ENCODE measurements at places on chromosomes 5 and 9. TPM values are rescaled to one million over a fixed set of nuclear protein-coding genes. Genes with fewer than 3 reads are reported as not detected.

Gene SLC4A9
- not detected for total RNA-seq

DNA sequence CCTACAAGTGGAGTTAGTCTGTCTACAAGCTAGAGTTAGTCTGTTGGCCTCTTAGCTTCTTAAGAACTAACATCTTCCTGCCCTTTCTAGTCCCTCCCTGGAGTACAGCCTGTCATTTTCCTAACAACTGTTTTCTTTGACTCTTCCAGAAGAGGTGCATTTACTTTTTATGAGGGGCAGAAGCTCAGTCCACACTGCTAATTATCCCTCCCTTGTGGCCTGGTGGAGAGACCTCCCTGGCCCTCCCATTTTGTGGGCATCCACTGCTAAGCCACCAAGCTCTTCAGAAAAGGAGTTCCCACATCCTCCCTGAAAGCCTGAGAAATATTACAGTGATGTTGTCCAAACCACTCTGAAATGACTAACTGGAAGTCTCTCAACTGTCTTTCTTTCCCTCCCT, 8.0 kb downstream of the MAP1B start:
- no peak for DNase-seq

GRCh38 chr9:131276094-131276888, at the start of gene FAM78A:
Gene FAM78A, minus strand, starts transcription at chr9:131276510. Its CDS starts 331 bp downstream, at chr9:131276179.
- no peak for DNase-seq

GRCh38 chr9:95206143-95206542, 111.4 kb downstream of the FANCC start:
- no peak for DNase-seq

DNA sequence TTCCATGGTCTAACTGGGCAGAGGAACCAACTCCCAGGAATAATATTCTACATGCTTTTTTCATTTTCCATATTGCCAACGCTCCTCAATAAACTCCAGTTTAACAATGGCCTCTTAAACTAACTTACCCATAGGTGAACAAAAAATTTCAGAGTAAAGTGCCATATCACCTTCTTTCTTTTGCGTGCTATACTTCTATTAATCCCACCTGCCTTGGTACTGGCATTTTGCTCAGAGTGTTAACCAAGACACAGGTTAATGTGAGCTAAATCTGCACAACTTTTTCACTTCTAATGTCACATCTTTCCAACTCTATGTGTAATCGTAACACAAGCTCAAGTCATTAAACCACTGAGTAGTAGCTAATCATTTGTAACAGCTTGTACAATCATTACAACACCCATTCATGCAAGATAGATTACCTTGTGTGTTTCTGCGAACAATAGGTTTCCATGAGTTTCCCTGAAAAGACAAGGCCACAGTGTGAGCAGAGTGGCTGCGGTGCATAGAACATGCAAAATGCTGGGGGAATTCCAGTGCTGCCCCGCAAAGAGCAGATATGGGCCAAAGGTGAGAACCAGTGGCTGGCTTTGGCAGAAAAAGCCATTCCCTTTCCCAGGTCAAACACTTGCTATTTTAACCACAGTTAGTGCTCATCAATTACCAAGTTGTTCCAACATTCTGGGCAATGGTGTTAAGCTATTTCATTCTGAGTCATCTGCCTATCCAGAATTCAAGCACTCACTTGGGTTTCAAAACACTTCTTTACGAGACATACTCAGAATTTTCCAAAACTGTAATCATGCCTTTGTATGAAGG, 42.8 kb downstream of the TIMD4 start:
- peak; percentile 17 for DNase-seq

DNA sequence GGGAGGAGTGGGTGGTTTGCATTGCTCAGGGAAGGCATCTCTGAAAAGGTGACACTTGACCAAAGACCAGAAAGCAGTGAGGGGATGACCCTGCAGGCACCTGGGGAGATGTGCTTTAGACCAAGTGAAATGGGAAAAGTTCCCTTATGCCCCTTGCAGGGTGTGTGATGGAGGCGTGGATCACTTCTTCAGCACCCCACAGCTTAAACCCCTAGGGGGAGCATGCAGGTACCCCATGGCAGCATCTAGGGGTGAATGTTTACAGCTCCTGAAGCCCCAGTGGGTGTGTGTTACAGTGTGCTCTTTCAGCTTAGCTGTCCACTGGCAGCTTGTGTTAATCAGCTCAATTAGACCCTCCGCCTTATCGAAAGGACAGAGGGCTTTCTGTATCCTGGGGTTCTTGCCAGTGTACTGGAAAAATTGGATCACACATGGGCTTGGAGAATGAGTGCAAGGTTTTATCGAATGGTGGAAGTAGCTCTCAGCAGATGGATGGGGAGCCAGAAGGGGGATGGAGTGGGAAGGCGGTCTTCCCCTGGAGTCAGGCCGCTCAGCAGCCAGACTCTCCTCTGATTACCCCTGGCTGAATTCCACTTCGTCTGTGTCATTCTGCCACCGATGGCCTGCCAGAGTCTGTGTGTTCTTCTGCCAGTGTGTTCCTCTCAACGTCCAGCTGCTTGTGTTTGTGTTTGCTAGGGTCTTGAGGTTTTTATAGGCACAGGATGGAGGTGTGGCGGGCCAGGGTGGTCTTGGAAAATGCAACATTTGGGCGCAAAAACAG, 6.3 kb downstream of the BHMT2 start:
- DNase-seq: peak; percentile 5

DNA sequence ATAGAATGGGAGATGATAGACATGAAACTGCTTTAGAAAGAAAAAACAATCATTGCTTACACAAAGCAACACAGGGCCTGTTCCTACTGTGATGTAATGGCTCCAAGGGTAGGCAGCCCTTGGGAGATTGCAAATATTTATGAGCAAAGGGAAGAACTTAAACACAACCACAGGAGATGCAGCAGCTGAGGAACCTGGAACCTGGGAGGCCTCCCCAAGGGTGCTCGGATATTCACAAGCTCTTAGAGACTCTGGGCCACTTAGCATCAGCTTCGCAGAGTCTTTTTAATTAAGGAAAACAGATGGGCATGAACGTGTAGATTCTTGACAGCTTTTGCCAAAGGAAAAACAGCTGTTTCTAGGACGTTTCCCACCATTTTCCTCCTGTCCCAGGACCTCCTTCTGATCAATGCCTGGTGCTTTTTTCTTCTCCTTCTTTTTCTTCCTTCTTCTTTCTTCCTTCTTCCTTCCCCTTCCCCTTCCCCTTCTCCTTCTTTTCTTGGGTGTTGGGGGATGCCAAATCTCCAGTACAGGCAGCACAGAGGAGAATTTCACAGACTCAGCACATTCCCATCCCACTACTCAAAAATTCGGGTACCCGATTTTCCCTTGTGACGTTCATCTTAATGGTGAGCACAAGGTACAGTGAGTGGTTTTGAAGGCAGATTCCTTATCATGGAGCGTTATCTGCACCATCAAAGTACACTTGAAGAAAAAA, 28.1 kb upstream of the TCF7 start:
- no peak for DNase-seq

- no peak for DNase-seq
These were observed 162.3 kb downstream of the AOPEP start for GRCh38 chr9:94888775-94889174.

DNA sequence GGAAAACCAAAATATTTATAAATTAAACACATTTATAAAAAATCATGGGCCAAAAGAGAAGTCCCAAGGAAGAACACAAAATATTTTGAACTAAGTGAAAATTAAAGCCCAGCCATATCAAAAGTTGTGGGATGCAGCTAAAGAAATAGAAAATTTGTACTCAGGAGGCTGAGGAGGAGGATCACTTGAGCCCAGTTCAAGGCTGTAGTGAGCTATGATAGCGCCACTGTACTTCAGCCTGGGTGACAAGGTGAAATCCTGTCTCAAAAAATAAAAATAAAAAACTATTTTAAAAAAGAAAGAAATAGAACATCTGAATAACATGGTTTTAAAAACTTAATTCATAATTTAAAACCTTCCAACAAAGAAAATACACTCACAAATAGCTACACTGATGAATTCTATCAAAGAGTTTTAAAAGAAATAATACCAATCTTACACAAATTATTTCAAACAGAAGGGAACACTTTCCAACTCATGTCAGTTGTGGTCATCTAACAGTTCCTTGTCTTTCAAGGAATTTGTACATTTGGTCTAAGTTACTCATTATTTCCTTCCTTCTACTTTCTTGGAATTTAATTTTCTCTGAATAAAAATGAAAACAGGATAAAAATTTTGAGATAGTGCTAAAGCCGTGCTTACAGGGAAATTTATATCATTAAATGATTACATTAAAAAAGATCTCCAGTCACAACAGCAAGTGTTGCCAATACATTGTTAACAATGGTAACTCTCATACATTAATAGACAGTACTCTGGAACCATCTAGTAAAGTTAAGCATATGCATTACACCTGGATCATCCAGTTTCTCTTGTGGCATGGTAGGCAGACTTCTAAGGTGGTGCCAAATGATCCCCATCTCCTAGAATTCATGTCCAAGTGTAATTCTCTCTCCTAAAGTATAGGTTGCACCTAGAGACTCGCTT, 17.8 kb downstream of the PTBP3 start:
- no peak for DNase-seq
